ENCODE measurements at places on chromosomes 4 and X.

- DNase-seq = no peak
These were observed 44.8 kb upstream of the HERC6 start for GRCh38 chr4:88333741-88334405.

DNA sequence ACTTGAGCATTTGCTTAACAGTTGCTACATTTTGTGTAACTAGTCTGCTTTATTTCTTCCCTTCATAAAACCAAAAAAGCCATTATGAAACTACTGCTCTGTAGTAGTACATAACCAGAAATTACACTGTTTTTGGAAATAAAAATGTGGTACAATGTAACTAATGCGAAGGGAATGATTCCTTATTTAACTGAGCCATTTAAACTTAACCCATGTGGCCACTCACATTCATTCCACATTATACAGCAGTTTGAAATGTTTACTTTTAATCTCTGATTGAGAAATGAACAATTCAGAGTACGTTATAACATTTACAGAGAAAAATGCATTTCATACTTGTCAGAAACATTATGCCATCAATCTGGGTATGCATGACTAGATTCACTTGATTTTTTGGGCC, 94.2 kb downstream of the NYX start:
- no peak for DNase-seq

- no peak for DNase-seq
These were observed 148.8 kb upstream of the EDNRA start for GRCh38 chr4:147332091-147332490.

GRCh38 chr4:174616661-174617060, 94.4 kb upstream of the HPGD start:
- DNase-seq = peak; percentile 33

GRCh38 chr4:62450740-62451139, 1250.6 kb downstream of the ADGRL3 start:
- no peak for DNase-seq

DNA sequence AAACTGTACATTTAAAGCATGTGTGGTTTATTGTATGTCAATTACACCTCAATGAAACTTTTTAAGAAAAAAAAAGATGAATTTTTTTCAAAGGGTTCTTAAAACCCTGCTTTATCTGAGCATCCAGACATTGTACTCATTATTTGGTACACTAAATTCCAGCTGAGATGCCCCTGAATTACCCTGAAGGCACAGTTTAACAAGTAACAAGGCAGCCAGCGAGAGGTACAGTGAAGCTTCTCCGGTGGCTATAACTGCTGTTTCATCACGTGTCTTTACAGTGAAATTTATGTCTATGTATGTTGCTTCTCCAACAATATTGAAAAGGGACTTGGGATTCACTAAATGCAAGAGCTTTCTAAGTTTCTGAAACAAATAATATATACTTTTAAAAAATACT, 15.8 kb downstream of the SLC7A11 start:
- DNase-seq = no peak

GRCh38 chr4:93960450-93960849, 131.9 kb downstream of the ATOH1 start:
- no peak for DNase-seq

All from Kasumi-1 (cell line).